ENCODE measurements at places on chromosomes 6 and 20.

DNA sequence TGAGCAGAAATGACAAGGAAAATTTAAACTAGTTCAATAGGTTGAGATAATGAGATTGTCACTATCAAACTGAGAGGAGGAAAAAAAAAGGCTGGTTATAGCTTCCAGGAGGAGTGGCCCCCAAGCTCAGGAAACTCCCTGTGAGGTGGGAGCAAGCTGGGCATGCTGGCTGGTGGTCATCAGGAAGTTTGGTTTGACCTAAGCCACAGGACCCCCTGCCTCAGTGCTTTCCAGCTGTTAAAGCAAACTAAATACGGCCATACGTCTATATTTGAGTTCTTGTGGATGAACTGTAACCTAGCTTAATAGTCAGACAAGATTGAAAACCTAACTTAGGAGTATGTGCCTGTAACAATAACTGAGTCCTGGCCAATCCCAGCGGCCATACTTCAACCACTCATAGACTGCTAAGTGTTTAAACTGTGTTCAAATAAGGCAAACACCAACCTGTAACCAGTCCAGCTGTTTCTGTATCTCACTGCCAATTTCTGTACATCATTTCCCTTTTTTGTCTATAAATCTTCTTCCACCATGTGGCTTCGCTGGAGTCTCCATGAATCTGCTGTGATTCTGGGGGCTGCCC, 24.6 kb upstream of the ZBTB24 start:
- DNase-seq = no peak

DNA sequence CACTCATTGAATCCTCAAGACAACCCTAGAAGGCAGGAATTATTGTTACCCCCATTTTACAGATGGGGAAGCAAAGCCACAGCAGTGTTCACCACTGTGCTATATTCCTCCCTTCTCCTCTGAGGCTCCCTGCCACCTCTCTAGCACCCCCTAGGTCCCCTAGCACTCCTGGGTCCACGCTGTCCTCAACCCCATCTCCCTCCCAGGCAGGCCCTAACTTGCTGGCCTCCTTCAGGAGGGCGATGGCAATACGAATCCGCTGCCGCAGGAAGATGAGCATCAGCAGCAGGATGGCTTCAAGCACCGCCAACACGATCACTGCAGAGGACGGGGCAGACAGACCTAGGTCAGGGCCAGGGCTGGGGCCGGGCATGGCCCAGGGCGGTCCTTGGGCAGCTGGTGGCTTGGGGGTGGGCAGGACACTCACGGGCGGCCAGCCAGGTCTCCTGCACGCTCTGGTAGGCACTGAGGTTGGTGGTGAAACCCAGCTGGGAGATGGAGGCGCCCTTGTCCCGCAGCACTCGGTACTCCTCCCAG, 7.8 kb upstream of the NEU1 start:
- no peak for DNase-seq

DNA sequence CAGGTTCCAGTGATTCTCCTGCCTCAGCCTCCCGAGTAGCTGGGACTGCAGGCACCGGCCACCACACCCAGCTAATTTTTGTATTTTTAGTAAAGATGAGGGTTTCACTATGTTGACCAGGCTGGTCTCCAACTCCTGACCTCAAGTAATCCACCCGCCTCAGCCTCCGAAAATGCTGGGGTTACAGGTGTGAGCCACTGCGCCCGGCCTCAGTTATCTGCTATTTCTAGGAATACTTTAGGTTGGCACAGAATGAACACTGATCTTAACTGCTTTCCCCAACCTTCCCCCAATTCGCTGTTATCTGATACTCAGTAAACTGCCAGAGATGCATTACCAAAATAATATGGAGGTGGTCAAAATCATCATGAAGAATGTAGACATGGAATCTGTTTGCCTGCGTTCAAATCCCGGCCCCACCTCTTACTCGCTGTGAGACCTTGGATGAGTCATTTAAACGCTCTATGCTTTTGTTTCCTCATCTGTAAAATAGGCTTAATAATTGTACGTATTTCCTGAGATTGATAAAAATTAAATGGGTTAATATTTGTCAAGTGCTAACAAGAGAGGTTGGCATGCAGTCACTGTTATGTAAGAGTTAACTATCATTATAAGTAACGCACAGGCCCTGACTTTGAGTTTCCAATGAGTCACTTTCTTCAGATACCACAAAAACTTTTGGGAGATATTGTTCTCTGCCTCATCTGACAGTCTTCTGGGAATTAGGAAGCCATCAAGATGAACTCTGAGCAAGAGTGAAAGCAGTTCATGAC, 44.5 kb upstream of the NCOA3 start:
- no peak for DNase-seq

DNA sequence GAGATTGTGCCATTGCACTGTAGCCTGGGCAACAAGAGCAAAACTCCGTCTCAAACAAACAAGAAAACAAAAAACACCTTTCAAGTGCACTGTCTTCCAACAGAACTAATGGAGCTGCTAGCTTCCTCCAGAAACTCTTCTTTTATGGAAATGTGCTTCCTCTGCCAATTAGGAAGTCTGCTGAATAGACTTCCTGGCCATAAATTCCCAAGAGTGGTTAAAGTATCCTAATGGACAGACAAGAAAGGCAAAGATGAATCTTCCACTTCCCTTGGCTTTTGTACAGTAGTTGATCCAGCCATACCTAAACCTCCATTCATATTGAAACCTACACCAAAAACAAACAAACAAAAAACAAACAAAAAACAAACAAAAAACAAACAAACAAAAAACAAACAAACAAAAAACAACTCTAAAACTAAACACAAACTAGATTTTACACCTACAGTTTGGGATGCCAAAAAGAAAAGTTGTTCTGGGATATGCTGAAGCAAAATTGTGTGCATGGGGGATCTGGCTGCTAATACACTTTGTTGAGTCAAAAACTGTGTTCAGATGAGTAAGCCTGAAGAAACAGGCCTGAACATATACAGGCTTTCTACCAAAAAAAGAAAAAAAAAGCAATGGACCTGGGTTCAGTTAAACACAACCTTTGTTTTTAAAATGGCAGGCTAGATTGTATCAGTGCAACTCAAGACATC, 59.8 kb upstream of the CARMIL1 start:
- no peak for DNase-seq

DNA sequence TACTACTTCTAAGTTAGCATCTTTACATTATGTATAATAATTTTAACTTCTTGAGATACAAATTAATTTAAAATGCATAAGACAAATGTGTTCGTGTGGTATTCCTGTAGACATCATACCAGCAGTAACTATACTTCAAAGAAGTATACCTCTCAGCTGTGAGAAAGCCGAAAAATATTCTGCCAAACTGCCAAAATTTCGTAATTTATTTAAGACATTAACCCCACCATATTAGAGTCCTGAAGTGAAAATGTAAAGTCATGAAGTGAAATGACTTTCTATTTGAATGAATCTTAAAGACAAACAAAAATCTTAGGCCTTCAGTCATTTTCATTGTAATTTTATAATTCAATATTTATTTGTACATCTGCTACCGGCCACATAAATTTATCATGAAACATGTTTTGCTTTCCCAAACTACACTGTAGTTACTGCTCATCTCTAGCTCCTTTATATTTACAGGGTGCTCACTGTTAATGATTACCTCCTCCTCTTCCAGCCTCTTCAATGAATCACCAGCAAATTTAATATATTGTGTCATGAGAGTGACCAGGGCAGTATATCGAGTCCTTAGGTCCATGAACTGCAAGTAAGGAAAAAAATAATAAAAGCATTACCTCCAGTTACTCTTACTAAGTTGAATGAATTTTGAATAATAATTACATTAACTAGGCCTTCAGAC, 18.5 kb downstream of the DST start:
- DNase-seq = no peak

GRCh38 chr6:144352331-144352730, 67.2 kb downstream of the UTRN start:
- DNase-seq = no peak

GRCh38 chr20:60565083-60565482, 606.9 kb downstream of the CDH26 start:
- DNase-seq = no peak

- DNase-seq = no peak
These were observed 982 bp downstream of the DNAJC5 start for GRCh38 chr20:63895952-63896263.

DNA sequence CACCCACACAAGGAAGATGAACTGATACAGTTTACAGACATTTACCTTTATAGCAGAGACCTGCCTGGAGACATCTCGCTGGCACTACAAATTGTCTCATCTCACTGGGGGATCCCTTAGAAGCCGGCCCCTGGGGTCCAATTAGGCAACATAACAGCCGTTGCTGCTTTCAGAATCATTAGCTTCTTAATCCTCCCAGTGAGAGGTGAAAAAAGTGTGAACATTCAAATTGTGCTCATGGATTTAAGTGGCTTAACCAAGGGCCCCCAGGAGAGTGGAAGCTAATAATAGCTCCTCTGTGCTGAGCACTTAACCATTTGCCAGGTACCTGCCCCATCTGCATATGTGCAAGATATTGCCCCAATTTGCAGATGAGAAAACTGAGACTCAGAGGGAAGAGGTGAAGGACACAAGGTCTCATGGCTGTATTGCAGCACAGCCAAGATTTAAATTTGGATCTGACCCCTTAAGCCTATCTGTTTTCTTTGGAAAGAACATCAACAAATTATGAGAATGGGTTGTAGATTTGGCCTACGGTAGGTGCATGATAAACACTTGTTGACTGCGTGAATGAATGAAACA, 101.0 kb downstream of the EYA2 start:
- DNase-seq = no peak

GRCh38 chr6:165820407-165820806, 157.4 kb upstream of the PDE10A start:
- no peak for DNase-seq

GRCh38 chr20:1686151-1686748, 28.7 kb upstream of the SIRPG start:
- DNase-seq = no peak

All from MG63 (cell line).